ENCODE measurements at places on chromosomes 2 and 18.

DNA sequence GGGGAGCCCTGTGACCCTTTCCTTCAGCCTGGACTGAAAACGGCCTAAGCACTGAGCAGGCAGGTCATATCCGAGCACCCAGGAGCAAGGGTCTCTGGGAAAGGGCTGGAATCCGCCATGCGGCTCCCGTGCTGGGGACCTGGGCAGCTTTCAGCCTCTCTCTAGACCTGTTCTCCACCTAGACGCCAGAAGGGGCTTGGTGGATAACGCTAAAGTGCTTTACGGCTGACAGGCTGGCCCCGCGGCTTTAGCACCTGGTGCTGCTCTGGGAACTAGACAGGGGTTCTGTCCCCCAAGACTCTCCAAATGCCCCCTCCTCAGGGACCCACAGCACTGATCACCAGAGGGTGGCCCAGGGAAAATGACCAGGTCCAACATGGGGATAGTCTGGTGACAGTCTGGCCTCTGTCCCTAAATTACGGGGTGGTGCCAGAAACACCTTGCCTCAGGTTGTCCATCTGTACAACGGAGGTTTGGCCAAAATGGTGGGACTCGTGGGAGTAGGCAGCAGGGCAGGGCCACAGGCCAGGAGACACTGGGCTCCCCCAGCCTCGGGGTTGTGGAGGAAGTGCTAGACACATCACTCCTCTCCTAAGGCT lies 13.0 kb downstream of the SDC1 start:
- H3K4me1 ChIP-seq, result no peaks in the 10 kb centered on the region
- DNase-seq, result no peak
- H3K36me3 ChIP-seq, result no peaks in the 10 kb centered on the region
- H3K27ac ChIP-seq, result peak overlapping the region; percentile 67
- no peak overlapping the region for H3K4me3 ChIP-seq

DNA sequence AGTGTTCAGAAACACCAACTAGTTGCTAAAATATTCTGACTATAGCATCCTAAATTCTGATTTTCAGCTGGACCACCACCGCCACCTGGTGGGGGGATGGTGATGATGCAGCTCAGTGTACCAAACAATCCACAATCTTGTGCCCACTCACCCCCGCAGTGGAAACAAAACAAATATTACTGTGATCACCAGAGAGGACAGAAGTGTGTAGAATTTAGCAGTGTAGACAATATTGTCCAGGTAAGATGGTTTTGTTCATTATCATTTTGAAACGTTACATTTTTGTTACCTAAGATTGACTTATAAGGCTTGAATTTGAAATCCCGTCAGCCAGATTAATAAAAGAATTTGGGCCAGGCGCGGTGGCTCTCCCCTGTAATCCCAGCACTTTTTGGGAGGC lies 31.7 kb upstream of the UBXN4 start:
- H3K4me1 ChIP-seq, result no peaks in the 10 kb centered on the region
- H3K36me3 ChIP-seq, result peaks cover 3% of the 10 kb centered on the region
- DNase-seq, result peak; percentile 59
- H3K4me3 ChIP-seq, result no peak overlapping the region
- H3K27ac ChIP-seq, result no peak overlapping the region

DNA sequence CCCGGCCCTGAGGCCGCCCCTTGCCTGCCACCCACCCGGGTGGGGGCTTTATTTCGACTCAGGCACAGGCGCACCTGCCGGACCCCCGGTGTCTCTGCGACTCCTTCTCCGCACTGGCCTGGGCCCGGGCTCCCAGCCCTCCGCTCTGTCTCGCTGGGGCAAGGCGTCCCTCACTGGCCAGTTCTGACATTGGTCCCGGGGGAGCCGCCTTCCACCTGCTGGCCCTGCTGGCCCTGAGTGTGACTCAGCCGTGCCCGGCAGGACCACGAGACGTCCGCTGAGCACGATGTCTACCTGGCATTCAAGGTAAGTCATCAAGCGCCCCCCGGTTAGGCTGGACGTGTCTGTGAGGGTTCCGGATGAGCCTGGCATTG lies 131.5 kb upstream of the CTDP1 start:
- H3K36me3 ChIP-seq, result no peaks in the 10 kb centered on the region
- H3K27ac ChIP-seq, result no peak overlapping the region
- no peaks in the 10 kb centered on the region for H3K27me3 ChIP-seq
- DNase-seq, result no peak

DNA sequence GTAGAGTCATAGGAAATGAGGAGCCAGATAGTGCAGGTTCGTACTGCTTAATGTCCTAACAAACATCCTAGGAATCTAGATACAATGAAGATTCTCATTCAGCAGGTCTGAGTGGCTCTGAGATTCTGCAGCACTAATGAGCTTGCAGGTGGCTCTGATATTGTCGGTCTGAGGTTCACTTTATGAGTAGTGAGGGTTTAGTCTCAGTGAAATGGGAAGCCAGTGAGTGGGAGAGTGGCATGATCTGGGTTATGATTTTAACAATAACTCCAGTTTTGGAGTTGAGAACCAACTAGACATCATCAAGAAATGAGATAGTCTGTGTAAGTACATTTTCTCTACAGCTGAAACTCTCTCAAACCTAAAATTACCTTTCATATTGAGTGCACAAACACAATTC lies 166.8 kb upstream of the SP5 start:
- H3K27me3 ChIP-seq, result no peaks in the 10 kb centered on the region
- H3K36me3 ChIP-seq, result no peaks in the 10 kb centered on the region
- no peak overlapping the region for H3K4me3 ChIP-seq
- H3K27ac ChIP-seq, result no peak overlapping the region
- H3K4me1 ChIP-seq, result no peaks in the 10 kb centered on the region

DNA sequence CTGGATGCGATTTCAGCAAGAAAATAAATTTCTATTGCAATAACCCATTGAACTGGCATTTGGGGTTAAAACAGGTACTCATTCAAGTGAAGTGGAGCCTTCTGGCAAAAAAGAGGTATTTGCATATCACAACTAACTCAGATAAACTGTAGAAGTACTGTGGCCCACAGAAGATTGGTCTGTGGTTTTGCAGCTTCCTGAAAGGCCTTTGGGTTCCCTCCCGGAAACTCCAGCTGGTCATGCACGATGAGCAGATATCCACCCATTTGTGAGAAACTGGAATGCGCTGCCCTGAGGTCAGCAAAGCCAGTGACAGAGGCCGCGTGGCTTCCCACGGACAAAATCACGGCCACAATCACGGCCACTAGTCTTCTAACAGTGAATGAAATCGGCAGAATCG lies 106.3 kb downstream of the EPHA4 start:
- H3K27ac ChIP-seq, result no peak overlapping the region
- no peaks in the 10 kb centered on the region for H3K27me3 ChIP-seq
- H3K36me3 ChIP-seq, result no peaks in the 10 kb centered on the region
- DNase-seq, result no peak

DNA sequence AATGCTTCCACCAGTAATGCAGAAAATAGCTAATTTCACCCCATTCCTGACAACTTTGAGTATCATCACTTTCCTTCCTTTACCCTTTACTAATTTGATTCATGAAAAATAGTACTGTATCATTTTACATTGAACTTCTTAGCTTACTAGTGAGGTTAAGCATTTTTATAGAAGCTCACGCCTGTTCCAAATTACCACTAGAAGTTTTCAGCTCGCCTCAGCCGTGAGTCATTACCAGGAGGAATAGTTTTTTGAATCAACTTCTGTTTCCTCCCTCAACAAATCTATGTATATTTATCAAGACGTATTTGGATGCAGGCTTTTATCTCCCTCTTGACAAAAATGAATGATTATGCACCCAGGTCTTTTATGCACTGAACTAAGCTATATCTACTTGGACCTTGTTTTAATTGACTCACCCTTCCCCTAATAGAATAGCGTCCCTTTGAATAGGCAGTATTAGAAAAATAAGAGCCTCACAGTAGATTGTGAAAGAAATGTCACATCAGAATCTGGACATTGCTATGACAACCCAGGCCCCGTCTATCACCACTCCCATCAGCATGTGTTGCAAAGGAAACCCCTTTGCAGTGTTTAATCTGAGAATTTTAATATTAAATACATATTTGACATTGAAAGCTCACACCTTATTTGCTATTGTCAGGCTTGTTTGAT lies 207.4 kb upstream of the NRP2 start:
- DNase-seq, result no peak
- no peaks in the 10 kb centered on the region for H3K27me3 ChIP-seq
- no peaks in the 10 kb centered on the region for H3K4me1 ChIP-seq
- H3K4me3 ChIP-seq, result no peak overlapping the region

- no peak overlapping the region for H3K4me3 ChIP-seq
- no peak overlapping the region for H3K27ac ChIP-seq
- H3K4me1 ChIP-seq, result no peaks in the 10 kb centered on the region
- no peaks in the 10 kb centered on the region for H3K36me3 ChIP-seq
Observed at GRCh38 chr18:44799382-44799906, 118.8 kb downstream of the SETBP1 start.

GRCh38 chr18:8507361-8507760 lies 101.9 kb upstream of the RAB12 start:
- H3K4me1 ChIP-seq, result no peaks in the 10 kb centered on the region
- no peak overlapping the region for H3K27ac ChIP-seq
- H3K36me3 ChIP-seq, result no peaks in the 10 kb centered on the region

DNA sequence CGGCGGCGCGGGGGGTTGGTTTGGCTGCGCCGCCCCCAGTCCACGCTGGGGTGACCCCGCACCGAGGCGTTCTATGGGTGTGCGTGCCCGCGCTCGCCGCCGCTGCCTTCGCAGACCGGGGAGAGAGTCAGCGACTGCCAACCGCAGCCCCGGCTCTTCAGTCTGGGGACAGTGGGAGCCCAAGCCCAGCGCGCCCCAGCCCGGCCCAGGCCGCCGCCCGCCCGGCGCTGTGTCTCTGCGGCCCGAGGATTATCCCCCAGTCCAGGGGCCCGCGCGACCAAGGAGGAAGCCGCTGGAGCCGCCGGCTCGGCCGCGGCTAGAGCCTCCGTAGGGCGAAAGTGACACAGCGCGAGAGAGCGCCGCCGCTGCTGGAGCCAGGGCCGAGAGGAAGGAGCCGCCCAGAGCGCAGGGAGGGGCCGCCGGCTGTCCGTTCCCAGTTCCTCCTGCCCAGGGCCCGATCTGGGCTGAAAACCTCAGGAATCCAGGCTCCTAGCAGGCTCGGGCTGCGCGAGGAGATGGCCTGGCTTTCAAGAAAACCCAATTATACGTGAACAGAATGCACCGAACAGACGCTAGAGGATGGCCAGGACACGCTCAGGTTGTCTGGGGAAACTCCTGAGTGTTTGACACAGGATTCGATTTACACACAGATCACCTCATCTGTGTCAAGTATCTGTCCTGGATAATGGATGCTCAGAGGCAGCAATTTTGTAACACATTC lies 2.4 kb downstream of the CTIF start:
- peak overlapping the region; percentile 75 for H3K4me3 ChIP-seq
- no peak overlapping the region for H3K27ac ChIP-seq
- no peak for DNase-seq
- H3K36me3 ChIP-seq, result no peaks in the 10 kb centered on the region

DNA sequence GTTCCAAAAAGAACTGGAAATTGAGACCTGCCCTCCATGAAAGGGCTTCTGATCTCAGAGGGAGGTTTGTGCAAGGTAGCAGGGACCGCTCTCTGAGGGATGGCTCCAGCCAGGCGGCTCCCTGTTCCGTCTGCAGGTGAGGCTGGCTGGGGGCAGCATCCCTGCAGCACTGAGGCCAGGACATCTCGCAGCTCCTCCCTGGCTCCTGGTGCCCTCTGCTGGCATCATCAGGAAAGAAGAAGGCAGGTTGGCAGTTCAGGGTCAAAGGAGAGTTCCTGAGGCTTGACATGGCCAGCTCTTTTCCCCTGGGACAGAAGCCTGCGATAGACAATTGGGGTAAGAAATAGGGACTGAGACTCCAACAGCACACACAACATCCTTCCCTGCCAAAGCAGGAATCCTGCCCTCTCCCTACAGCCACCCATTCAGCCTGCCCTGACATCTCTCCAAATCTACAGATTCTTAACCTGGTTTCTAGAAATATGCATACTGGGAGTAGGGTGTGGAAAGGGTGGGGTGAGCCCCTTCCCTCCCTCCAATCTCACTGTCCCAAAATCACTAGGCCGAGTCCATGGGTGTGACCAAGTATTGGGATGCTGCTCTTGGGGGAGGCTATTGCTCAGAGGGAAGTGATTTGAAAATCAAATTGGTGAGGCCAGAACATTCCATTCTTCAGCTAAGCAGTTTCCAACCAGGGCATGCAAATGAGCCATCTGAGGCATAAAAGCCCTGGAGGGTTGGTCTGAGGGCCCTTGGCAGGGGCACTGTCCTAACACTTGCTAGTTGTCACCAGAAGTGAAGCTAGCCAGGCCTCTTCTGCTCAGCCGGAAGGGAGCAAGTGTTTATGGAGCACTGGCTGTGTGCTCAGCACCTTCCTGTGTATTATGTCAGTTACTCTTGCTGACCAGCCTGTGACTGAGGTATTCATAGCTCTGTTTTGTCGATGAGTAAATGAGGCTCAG lies 185.4 kb downstream of the TFCP2L1 start:
- DNase-seq, result no peak
- no peaks in the 10 kb centered on the region for H3K4me1 ChIP-seq
- H3K36me3 ChIP-seq, result no peaks in the 10 kb centered on the region
- no peak overlapping the region for H3K4me3 ChIP-seq
- H3K27me3 ChIP-seq, result no peaks in the 10 kb centered on the region

GRCh38 chr2:174026122-174026845 lies 61.1 kb upstream of the SP3 start:
- no peak overlapping the region for H3K4me3 ChIP-seq
- H3K36me3 ChIP-seq, result no peaks in the 10 kb centered on the region
- no peaks in the 10 kb centered on the region for H3K27me3 ChIP-seq
- peaks cover 3% of the 10 kb centered on the region for H3K4me1 ChIP-seq
- peak overlapping the region; percentile 26 for H3K27ac ChIP-seq
- no peak for DNase-seq

DNA sequence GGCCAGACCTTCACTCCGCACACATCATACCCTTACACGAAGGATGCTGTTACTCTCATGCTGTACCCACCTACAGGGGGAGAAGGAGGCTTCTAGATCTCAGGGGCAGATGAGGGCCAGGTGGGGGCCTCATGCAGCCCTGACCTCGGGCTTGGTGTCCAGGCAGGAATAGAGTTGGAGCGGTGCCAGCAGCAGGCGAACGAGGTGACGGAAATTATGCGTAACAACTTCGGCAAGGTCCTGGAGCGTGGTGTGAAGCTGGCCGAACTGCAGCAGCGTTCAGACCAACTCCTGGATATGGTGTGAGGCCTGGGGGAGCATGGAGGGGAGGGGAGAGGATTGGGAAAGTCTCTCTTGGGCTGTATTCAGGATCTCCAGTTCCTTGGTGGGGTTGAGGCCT lies 4.0 kb upstream of the RNF181 start:
- no peaks in the 10 kb centered on the region for H3K27me3 ChIP-seq
- H3K4me3 ChIP-seq, result no peak overlapping the region

DNA sequence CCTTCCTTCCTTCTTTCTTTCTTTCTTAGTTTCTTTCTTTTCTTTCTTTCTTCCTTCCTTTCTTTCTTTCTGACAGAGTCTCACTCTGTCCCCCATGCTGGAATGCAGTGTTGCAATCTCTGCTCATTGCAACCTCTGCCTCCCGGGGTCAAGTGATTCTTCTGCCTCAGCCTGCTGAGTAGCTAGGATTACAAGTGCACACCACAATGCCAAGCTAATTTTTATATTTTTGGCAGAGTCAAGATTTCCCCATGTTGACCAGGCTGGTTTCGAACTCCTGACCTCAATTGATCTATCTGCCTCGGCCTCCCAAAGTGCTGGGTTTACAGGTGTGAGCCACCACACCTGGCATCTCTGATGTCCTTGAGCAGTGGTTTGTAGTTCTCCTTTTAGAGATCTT lies 48.5 kb downstream of the IL1R2 start:
- H3K4me3 ChIP-seq, result no peak overlapping the region
- no peaks in the 10 kb centered on the region for H3K4me1 ChIP-seq
- no peaks in the 10 kb centered on the region for H3K36me3 ChIP-seq
- no peak for DNase-seq

Data from thymus (tissue), 14 donors.